ENCODE measurements at places on chromosomes 6 and 20.

DNA sequence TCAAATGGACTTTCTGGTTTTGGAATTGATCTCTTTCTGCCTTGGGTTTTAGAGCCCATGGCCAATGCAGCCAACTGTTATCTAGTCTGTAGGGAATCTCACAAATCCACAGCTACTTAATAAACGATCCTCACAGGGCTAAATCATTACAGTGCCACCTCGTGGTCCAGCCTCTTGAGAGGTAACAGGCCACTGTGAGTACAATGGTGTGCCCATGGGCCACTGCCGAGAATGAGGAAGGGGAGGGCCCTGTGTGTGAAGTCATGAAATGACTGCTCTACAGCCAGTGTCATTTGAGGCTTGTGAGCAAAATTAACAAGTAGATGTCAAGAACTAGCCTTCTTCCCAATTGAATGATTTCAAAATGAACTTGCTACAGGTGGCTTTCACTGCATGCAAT, 54.3 kb upstream of the GMPR start:
- peak; percentile 2 for DNase-seq

DNA sequence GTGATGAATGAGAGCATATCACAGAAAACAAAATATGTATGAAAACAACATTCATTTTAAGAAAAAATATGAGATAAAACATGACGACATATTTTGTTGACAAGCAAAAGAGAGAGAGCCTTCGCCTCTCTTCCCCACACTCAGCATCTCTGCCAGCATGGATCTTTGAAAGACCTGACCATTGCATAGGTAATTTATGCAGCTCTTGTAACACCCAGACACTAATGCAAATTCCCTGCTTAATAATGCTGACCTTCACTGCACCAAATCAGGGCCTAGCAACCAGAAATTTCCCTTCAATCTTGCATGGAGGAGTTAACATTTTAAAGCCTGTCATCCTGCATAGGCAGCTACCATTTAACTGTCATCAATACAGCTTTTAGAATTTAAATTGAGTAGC, 50.0 kb upstream of the CNR1 start:
- no peak for DNase-seq

- DNase-seq: peak; percentile 84
These were observed 151.0 kb upstream of the HEY2 start for GRCh38 chr6:125598422-125598821.

DNA sequence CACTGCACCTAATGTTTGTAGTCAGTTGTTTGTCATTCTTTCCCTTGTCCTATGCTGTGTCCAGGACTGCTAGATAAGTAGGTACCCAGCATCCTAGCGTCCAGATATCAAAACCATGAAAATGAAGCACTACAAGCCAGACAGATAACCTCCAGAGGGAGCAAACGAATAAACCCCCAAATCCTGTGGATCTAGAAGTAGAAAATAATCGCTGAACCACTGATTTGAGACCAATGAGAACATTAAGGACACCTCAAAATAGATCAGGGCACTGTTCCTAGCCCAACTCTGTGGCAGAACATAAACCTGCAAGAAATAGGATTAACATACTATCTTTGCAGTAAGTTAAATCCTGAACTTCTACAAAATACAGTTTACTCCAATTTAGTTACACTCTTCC, 1.1 kb upstream of the KLHL32 start:
- no peak for DNase-seq

- DNase-seq: no peak
These were observed 201.3 kb downstream of the EPHA7 start for GRCh38 chr6:93218096-93218495.

GRCh38 chr6:145898376-145898775, 65.8 kb downstream of the SHPRH start:
- DNase-seq: peak; percentile 2

DNA sequence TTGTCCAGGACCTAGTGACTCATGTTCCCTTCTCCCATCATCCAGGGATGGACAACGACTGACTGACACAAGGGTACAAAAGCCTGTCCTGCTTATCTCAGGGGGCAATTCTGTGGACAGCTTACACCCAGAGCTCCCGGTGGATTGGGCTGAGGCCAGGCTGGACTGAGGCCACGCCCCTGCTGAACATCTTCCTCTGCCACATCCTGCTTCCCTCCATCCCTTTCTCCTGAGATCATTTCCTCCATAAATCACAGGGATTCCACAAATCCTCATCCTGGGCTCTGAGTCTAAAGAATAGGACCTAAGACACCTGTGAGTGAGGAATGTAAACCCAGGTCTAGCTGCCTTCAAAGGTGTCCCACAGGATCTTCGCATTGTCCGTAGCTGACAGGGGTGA, 30.4 kb upstream of the RNF24 start:
- no peak for DNase-seq
